Activated T-cell treated with anti-CD3 and anti-CD28 coated beads for 48 hours (primary cell): ENCODE measurements at places on chromosomes 5 and 9.
A peak's percentile ranks its signal among the peaks of the same experiment; 100 is the strongest.

- DNase-seq, result no peak
These were observed 153.1 kb upstream of the OTULINL start for GRCh38 chr5:14428302-14429081.

DNA sequence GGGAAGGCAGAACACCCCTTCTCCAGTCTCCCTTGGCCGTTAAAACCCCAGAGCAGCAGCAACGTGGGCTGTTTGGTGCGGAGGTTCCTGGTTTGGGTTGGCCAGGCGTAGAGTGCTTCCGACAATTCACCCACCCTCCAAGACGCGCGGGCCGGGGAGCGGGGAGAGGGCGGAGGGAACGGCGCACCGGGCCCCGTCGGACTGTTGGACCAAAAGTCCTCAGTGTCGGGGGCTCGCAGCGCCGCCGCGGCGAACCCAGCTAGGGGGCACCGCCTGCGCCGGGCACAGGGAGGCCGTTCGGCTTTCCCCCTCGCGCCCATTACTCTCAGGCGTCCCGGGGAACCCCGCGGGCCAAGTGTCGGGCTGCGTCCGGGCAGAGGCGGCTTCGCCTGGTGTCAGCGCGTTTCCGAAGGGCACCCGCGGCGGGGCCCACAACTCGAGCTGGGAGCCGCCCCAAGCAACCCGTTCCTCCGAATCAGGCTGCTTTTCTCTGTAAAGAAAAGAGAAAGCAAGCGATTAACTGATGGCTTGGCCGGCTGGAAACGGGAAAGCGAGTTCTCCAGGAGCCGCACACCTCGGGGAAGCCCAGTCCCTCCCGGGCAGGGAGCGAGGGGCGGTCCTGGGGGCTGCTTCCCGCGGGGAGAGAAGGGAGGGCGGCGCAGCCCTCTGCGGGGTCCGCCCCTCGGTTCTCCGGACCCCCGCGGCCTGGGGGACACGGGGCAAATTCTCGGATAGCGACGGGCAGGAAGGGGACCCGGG is 145.5 kb downstream of the ERCC6L2 start:
- no peak for DNase-seq

- no peak for DNase-seq
These were observed 196.2 kb downstream of the HSPA4 start for GRCh38 chr5:133247881-133248624.

GRCh38 chr9:109639674-109640579 is 140.1 kb upstream of the PALM2AKAP2 start:
- no peak for DNase-seq

- DNase-seq, result no peak
These were observed 247.0 kb downstream of the TRPM3 start for GRCh38 chr9:70874451-70874850.

- DNase-seq, result no peak
These were observed 105.5 kb upstream of the CPEB4 start for GRCh38 chr5:173782671-173783101.

DNA sequence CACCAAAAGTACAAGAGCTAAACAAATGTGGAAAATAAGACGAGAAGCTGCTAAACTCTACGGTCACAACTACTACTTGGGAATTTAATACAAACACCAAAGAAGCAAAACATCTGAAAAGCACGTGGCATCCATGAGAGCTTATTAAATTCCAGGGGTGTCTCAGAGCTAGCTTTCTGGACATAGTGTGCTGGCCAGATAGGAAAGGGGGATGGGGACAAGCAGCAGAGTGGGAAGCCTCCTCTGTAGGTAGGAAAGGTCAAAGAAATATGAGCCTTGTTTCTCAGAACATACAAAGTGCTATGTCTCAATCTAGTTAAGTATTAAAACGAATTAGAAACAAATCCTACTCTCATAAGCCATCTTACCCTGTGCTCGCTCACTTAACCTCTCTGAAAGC is 51.3 kb upstream of the GOLPH3 start:
- no peak for DNase-seq

- DNase-seq, result no peak
These were observed 70.1 kb upstream of the MOCS2 start for GRCh38 chr5:53179691-53180090.

DNA sequence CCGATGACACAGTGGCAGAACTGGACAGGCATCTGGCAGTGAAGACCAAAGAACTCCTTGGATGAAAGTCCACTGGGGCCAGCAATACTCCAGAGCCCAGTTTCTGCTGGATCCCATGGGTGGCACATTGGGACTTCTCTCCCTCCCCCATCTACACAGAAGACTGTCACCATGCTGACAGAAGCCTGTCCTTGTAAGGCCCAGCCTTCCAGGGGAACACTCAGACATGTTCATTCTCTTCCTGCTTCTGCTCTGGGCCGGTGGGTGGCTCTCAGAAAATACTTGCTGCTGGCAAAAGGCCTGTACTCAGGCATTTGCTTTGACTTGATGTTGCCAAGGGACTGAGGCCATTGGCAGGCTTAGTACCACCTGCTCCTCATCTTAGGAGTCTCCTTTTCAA is 48.3 kb upstream of the PTGS1 start:
- DNase-seq, result no peak

- no peak for DNase-seq
These were observed 318.9 kb upstream of the RIOK2 start for GRCh38 chr5:97501965-97502305.

DNA sequence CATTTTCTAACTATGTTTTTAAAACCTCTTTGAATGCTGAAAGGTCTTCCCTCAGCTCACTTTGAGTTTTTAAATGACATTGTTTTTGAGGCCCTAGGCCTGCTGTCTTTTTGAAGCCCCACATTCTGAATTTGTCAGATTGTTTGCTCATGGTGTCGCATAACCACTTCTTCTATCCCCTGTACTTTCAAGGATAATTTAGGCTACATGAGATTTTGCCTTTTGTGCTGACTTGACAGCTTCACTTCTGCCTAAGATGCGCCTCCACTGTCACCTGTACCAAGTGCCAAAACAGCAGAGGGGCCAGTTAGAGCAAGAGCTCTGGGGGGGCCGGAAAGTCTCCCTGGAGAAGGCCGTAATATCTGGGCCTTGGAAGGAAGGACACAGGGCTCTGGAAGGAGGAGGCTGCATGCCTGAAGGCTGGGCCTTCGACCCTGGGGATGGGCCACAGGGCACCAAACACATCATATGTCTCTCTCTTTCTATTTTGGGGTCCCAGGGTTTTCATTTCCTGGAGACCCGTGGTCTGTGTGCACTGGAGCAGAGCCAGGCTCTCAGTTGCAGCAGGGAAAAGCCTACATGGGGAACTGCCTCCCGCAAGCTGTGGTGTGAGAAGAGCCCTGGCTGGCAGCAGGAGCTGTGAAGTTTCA is 49.1 kb downstream of the NDST1 start:
- DNase-seq, result no peak

GRCh38 chr9:95506428-95506677 is 10.4 kb downstream of the PTCH1 start:
- peak; percentile 14 for DNase-seq

DNA sequence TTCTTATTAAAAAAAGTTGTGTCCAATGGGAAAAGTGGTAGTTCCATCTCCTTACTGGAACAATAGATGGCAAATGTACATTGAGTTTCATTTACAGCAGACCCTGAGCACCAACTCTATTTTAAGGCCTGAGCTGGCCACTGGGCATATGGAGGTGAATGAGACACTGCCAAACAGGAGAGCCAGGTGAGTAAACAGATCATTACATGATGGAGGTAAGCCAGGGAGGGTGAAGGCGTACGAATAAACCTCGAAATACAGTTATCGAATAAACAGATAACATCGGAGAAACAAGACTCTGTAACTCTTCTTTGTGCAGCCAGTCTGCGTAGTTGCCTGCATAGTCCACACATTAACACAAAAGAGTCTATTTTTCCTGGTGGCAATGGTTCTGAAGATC is 446.4 kb upstream of the KLF4 start:
- DNase-seq, result no peak

GRCh38 chr5:159402856-159403255 is 72.6 kb upstream of the IL12B start:
- DNase-seq, result no peak

GRCh38 chr5:126055348-126055729 is 367.9 kb upstream of the GRAMD2B start:
- DNase-seq, result no peak

DNA sequence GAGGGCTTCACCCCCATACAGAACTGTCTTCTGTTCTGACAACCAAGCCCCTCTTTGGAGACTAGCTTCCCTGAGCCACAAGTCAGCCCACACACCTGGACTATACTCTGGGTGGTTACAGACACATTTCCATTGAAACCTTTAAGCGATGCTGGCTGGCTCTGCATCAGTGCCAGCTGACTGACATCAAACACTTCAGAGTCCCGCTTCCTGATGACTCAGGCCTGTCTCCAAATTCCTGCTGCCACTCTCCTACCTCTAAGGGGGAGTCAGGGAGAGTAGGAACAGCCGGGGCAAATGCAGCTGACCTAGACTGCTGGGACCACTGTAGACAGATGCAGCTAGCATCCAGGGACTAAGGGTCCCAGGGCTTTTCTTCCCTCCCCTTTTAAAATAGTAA is 59.4 kb downstream of the SIL1 start:
- DNase-seq, result no peak

DNA sequence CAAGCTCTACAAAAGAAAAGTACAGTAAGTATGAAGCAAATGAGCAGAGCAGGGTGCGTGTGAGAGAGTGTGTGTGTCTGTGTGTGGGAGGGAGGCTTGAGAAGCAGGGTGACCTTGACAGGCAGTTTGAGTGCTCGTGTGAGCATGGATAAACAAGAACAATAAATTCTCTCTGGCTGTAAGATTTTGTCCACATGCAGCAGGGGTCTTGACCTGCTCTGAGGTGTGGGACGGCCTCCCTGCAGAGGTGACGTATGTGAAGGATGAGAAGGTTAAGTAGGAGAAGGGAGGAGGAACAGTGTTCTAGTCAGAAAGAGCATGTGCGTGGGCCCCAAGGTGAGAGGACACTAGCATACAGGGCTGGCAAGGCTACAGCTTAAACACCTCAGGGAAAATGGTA is 49.0 kb downstream of the SPTLC1 start:
- no peak for DNase-seq

GRCh38 chr5:10464173-10464572 is 22.5 kb downstream of the ROPN1L start:
- DNase-seq, result no peak

DNA sequence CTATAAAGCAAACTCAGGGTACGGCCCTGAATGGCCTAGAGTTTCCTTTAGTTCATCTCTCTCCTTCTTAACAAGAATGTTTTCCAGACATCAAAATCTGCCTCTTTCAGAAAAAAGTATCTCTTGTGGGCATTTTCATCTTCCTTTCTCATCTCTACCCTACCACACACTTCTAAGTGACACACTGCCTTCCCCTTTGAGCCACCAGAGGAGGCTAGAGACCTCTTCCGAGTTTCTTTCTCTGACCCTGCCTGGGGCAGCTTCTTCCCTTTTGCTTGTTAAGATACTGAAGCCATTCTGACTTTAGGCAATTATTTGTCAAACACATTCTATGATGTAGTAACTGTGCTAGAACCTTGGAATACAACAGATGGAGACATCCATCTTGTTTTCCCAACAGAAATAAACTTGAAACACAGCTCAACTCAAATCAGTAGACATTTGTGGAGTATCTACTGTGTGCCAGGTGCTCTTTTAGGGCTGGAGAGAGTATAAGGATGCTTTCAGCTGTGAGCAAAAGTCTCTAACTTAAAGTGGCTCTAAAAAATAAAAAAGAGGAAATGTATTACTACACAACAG is 8.6 kb upstream of the SV2C start:
- DNase-seq, result no peak

DNA sequence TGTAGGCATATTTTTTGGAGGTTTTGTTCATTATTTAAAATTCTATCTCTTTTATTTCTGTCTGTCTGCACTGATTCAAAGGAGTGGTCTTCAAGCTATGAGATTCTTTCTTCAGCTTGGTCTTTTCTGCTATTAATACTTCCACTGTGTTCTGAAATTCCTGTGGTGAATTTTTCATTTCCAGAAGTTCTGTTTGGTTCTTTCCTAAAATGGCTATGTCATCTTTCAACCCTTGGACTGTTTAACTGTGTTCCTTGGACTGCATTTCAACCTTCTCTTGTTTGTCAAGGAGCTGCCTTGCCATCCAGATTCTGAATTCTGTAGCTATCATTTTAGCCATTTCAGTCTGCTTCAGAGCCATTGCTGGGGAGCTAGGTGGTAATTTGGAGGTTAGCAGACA is 76.3 kb downstream of the CERT1 start:
- DNase-seq, result no peak

DNA sequence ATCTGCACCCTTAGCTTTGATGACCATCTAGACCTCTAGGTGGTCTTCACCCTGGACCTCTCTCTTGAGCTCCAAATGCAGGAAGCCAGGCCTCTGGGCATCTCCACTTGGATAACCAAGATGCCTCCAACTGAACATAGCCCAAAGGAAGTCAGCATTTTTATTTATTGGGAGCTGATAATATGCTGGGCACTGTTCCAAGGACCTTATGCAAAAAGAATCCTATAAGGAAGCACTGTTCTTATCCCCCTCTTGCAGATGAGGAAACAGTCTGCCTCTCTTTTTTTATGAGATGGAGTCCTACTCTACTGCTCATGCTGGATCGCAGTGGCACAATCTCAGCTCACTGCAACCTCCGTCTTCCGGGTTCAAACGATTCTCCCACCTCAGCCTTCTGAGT is 219.9 kb downstream of the CDK5RAP2 start:
- no peak for DNase-seq

GRCh38 chr5:60611099-60611740 is 88.7 kb downstream of the DEPDC1B start:
- no peak for DNase-seq

- DNase-seq, result no peak
These were observed 308.5 kb downstream of the ARRDC3 start for GRCh38 chr5:91074615-91075014.

GRCh38 chr5:137201876-137202275 is 297.2 kb downstream of the SPOCK1 start:
- no peak for DNase-seq

GRCh38 chr5:141611289-141611688 is 7.5 kb downstream of the DIAPH1 start:
- no peak for DNase-seq

DNA sequence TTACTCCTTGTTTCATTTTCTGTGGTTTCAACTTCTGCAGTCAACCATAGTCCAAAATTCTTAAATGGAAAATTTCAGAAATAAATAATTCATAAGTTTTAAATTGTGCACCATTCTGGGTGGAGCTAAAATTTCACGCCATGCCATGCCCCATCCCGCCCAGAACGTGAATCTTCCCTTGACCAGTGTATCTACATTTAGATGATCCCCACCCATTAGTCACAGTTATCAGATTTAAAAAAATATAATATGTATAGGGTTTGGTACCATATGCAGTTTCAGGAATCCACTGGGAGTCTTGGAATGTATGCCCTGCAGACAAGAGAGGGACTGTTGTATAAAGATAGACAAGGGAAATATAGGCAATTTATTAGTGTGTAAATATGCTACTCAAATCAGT is 759.7 kb upstream of the ZNF608 start:
- DNase-seq, result no peak

- DNase-seq, result no peak
These were observed 351.5 kb downstream of the MED10 start for GRCh38 chr5:6026766-6027406.

DNA sequence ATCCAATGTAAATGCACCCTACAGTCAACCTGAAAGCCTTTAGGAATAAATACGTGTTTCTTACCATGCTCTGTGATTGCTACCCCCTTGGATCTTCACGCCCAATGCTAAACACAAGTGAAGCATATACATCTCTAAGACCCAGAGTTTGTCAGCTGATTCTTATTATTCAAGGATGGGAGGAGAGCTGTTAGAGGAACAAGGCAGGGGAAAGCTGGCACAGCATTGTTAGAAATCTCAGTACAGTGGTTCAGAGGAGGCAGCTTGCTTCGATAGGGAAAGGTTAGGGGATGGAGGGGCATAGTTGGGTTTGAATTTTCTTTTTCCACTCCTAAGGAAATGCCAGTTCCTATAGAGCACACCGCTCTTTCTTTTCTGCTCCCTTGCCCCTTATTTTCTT is 16.7 kb upstream of the TAF11L2 start:
- DNase-seq, result no peak
